Spinal cord (tissue), 10 donors: ENCODE measurements at places on chromosomes 12 and 14. TPM values are rescaled to one million over a fixed set of nuclear protein-coding genes. Genes with fewer than 3 reads are reported as not detected.

- no peak for DNase-seq
Measured at GRCh38 chr12:49295082-49295936, at the start of gene PRPH. PRPH (plus strand) TSS chr12:49295147; CDS start chr12:49295201, 54 bp downstream.

- DNase-seq: no peak
Measured at GRCh38 chr14:89884761-89885160, 69.8 kb downstream of the EFCAB11 start.

DNA sequence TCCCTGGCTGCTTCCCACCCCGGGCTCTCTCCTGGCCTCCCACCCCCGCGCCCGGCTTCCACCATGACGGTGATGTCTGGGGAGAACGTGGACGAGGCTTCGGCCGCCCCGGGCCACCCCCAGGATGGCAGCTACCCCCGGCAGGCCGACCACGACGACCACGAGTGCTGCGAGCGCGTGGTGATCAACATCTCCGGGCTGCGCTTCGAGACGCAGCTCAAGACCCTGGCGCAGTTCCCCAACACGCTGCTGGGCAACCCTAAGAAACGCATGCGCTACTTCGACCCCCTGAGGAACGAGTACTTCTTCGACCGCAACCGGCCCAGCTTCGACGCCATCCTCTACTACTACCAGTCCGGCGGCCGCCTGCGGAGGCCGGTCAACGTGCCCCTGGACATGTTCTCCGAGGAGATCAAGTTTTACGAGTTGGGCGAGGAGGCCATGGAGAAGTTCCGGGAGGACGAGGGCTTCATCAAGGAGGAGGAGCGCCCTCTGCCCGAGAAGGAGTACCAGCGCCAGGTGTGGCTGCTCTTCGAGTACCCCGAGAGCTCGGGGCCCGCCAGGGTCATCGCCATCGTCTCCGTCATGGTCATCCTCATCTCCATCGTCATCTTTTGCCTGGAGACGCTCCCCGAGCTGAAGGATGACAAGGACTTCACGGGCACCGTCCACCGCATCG lies 1.8 kb downstream of the KCNA1 start:
- peak; percentile 5 for DNase-seq

DNA sequence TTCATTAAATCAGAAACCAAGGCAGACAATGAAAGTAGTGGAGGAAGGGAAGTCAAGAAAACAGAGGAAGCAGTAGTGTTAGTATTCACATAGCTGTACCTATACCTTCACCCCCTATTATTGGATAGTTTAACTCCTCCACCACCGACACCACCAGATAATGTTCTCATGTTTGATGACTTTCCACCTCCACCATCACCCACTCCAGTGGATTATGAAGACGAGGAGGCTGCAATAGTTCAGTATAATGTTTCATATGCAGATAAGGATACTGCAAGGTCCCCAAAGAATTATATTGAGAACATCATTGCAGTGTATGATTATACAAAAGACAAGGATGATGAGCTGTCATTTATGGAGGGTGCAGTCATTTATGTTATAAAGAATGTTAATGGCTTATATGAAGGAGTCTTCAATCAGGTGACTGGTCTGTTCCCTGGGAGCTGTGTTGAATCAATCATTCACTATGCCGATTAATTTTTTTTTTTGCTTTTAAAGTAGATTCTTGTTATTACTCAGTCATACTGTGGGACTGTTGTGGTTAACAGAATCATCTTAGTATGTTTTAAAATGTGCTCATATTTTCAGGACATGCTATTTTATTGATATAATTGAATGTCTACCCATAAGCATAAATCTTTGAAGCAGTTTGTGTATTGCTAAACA lies 32.2 kb upstream of the KTN1 start:
- DNase-seq: no peak

DNA sequence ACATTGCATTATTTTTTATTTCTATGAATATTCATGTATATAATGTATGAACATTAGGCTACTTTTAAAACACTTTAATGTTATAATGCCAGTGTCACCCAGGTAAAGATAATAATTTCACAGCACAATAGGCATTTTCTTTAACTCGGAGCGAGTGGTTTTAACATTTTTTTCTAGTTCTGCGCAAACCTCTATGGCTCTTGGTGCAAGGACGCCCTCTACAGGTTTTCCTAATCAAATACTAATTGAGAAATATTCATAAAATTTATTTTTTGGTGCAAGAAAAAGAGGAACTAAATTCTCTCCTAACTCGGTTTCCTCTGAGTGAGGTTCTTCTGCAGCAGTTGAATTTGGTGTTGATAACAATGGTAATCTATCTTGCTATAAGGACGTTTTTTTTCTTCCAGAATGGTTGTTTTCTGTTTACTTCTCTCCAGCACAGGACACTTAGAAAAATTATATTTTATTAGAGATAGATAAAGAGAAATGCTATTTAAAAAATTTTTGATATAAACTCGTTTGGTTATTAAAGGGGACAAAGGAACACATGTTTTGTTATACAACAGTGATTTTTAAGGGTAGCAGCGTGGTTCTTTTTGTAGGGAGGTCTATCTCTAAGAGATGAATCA lies 2.4 kb upstream of the WIF1 start:
- peak; percentile 68 for DNase-seq

DNA sequence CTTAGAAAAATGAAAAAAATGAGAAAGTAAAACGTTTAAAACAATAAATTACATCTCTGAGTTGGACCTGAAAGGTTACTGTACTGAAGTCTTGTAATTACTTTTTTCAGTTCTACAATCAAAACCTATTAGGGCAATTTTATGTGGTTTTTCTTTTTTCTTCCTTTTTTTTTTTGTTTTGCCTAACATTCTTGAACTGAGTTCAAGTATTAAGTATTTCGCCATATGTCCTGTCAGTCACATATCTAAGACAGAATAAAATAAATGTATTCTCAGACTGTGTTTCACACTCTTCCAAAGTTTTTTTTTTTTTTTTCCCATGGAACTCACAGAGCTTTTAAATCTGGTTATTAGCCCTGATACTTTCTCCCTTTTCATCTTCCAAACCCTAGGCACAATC lies 172.0 kb downstream of the BCAT1 start:
- DNase-seq: no peak

GRCh38 chr12:127174881-127175280 lies 1092.1 kb upstream of the TMEM132C start:
- DNase-seq: no peak

GRCh38 chr14:85052646-85053045 lies 477.3 kb upstream of the FLRT2 start:
- DNase-seq: no peak

GRCh38 chr14:87529081-87529480 lies 463.9 kb downstream of the GALC start:
- no peak for DNase-seq

- no peak for DNase-seq
Measured at GRCh38 chr12:91349476-91349875, 166.9 kb upstream of the DCN start.

DNA sequence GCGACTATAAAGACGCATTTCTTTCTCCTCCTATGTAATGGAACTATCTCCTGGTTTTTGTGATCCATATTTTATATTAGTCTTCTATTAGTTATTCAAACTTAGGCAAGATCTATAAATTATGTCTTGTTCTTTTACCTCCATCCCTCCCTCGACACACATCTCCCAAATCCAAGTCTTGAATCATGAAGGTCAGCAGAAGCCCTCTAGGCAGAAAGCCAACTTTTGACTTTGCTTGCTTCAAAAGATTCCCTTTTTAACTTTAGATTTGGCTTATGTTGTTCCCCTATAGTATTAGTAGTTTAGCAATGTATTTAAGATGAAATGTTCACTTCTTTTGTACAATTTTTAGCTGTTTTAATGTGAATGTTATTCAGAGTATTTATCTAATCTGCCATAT lies 689.8 kb downstream of the SLC6A15 start:
- DNase-seq: no peak

GRCh38 chr14:106505366-106505765 lies 979.0 kb downstream of the TMEM121 start:
- DNase-seq: no peak

DNA sequence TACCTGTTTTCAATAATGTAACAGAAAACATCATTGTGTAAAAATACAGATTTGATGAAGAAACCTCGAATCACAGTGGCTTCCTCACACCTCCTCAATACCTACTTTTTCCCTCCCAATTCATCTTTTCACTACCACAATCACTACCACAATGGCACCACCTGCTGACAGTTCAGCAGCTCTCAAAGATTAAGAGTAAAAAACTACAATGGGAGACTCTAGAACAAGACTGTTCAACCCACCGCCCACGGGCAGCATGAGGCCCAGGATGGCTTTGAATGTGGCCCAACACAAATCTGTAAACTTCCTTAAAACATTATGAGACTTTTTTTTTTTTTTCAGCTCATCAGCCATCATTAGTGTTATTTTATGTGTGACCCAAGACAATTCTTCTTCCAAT lies 15.2 kb downstream of the MED6 start:
- DNase-seq: peak; percentile 33

DNA sequence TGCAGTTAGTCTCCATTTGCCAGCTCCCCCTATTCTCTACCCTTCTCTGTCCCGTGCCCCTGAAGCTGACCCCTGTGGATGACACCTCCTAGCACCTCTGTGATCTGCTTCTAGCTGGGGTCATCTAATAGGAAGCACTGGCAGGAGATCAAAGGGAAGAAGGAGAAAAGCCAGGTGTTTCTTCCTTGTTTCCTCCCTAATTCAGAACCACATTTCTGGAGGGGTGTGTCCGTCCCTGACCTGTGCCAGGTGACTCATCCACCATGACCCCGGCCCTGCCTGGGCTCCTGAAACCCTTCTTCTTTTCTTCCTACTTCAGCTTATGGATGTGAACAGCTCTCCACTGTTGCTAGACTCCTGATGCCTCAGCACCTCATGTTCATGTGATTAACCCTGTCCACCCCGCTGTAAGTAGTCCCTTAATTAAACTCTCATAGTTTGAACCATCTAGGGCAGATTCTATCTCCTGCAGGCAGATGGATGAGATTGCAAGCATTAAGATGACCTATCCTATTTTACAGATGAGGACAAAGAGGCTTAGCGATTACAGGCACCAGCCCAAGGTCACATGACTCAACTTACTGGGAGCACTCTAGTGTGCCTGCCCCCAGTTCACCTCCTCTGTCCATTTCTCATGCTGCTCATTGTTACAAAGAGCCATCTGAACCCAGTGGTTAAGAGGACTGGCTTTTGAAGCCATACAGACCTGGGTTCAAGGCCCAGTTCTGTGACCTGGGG lies 770.5 kb downstream of the MED13L start:
- DNase-seq: no peak

DNA sequence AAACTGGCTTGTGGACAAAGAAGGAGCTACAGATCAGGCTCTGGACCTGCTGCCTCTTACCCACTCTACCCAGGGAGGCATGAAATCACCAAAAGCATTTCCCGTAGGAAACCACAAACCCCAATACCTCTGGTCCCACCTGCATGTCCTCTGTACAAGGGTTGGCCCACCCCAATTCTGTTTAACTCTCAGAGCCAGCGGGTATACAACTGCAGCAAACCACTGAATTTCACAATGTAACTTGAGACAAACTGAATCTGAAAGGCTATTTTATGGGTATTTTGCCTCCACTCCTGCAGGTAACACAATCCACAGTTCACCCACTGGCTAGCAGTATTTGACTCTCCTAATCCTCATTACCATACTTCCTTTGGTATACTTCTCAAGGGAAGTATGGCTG lies 16.5 kb downstream of the SIX1 start:
- DNase-seq: no peak

GRCh38 chr12:24244801-24245200 lies 295.3 kb upstream of the SOX5 start:
- no peak for DNase-seq

DNA sequence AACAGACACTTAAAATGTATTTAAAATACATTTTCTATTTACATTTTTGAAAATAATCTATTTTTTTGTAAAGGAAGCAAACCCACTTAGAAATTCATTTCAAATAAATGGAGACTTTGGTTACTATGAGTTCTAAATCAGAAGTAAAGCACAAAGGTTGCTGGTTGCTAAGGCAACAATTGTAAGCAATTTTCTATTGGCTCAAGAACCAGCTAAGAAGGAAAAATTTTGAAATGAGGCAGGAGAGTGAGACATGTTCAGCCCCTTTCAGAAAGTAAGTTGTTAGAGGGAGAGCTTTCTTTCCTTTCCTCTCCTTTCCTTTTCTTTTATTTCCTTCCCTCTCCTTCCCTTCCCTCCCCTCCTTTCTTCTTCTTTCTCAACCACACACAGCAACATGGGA lies 80.7 kb downstream of the PRMT8 start:
- no peak for DNase-seq

DNA sequence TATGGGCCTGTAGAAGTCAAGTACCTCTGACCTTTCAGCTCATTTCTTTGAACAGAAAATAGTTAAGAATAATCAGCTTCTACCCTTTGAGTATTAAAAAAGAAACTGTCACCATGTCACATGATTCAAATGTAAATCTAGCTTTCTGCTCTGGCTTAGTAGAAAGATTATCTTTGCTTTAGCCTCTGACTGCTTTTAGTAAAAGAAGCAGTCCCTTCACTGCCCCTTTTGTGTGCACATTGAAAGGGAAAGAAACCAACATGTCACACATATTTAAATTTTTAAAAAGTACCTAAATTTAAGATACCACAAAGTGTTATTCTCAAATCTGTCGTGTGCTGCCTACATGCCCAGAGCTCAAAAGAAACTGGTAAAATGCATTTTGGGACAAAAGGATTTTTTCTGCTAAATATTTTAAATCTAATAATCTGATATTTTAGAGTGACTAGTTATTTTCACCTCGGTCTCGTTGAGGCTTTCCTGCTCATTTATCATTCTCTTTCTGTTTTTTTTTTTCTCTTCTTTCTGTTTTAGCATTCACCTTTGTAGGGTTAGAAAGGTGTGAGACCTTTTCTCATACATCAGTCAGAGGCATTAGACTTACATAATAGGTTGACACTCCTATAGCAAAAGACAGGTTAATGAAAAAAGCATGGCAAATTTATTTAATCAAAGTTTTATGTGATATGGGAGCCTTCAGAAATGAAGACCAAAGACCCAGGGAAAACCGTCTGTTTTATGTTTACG lies 41.3 kb downstream of the SLC16A7 start:
- no peak for DNase-seq

The WNT1 gene
- total RNA-seq: not detected

The PAX9 gene
- 0.79 TPM for total RNA-seq

The OR6C70 gene
- total RNA-seq: not detected
